ENCODE measurements at places on chromosomes 7 and 10.

DNA sequence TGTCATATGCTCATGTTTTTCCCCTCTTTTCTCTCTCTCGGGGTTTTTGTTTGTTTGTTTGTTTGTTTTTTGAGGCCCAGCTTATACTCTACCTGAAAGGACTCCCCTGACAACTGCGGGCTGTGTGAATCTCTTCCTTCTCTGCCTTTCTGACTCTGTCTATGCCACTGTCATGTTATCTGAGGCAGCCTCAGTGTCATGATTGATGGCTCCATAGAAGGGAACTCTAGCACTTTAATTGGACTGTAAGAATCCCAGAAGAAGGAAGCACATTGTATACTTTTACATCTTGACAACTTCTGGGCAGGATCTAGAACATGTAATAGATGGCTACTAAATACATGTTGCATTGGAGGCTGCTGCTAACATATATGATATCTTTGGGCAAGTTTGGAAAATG lies 25.4 kb downstream of the AKR1B15 start:
- no peak for DNase-seq

GRCh38 chr7:122255454-122255853 lies 49.1 kb downstream of the FEZF1 start:
- DNase-seq: no peak

DNA sequence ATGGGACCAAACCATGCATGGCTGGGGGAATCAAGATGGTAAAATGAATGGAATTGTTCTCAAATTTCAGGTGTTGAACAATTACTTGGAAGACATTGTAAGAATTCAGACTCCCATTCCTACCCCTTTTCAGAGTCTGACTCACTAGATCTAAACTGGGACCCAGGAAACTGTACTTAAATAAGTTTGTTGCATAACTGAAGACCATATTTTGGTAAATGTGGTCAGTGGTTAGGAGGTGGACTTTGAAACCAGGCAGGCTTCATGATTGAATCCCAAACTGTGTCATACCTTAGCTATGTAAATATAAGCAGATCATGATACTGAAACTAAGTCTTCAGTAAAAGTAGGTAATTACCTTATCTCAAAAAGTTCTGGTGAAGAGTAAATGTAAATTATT lies 41.7 kb downstream of the ZWINT start:
- no peak for DNase-seq

DNA sequence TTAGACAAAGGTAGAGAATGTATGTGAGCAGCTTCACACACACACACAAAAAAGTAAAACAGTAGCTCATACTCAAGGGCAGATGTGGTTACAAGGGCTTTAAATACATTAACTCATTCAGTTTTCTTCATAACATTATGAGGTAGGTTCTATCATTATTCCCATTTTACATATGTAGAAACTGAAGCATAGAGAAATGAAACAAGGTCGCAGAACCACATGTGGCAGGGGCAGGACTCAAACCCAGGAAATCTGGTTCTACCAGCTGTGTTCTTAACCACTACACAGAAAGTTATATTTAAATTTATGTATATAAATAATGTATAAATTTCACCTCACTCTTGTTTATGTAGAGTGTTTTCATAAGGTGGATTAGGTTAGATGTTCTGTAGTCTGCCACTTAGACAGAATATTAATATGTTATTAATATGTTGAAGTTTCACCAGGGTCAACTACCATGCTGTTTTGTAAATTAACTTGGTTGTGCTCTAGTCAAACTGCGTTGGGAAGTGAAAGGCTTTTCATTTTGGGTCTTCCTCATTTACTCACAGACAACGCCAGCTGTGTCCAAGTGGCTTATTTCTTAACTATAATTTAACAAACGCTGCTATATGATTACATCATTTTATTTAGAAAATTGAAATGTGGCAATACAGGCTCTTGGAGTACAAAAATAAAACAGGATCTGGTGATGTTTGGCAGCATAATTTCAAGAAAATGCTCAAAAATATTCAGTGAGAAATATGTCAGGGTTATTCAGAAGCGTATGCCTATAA lies 138.4 kb downstream of the MDFIC start:
- no peak for DNase-seq

- DNase-seq: no peak
Observed at GRCh38 chr10:29751240-29751639, 116.5 kb upstream of the SVIL start.

GRCh38 chr10:37789590-37789989 lies 67.8 kb downstream of the ZNF248 start:
- DNase-seq: no peak

DNA sequence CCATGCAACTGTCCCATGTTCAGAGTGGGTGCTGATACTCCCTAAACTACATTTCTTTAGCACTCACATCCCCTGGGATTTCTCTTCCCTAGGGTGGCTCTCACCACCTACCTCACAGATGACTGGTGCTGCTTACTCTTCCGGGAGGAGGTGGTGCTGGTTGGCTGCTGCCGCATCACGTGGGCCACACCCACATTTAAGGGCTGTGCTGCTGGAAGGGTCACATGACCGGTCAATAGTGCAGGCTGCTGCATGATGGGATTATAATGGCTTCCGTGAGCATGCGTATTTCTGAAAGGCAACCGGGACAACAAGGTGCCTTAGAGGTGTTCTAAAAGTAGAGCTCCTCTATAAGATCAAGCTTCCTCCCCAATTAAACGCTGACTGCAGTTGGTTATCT lies 76.8 kb downstream of the CLEC2L start:
- no peak for DNase-seq

DNA sequence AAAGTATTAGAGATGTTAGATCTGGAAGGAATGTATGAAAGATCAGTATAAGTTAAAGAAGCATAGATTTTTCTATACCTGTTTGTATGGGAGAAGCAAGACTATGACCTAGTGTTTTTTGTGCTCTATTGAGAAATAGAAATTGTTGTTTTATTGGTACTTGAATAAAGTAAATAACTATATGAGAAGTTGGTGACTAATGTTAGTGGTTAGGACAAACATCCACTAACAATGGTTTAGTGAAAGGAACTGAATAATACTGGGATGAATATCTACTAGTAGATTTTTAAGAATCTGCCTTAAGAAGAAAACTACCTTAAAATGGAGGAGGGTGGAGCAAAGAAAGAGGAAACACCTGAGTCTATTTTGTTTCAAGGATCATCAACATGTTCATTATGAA lies 521.1 kb upstream of the POT1 start:
- DNase-seq: no peak

DNA sequence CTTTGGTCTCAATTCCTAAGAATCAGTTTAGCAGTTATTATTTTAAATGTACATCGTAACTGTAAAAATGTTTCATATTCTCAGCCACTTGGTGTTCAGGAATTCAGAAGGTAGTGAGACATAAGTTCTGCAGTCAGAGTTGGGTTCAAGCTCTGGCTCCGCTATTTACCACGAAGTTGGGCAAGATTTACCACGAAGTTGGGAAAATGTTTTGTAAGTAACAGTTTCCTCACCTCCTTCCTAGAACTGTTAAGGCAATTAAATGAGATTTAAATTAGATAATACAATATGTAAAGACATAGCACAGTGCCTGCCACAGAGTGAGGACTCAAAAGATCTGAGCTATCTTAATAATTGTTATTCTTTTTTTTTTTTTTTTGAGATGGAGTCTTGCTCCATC lies 16.3 kb upstream of the ABLIM1 start:
- no peak for DNase-seq

DNA sequence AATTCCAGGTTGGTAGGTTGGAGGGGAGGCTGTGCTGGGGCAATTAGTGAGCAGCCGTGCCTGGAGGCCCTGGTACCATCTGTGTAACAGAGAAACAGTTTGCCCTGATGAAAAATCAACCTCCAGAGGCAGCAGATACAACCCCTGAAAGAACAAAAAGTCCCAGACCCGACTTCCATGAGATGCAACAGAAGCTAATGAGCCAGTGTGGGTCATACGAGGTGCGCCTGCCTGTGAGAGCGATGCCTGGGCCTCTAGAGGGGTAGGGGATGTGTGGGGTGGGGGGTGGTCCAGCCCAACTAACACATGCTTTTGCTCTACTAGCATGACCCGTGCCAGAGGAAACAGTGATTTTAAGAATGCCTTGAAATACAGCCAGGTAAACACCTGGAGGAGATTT lies 39.3 kb downstream of the CELF2 start:
- no peak for DNase-seq

DNA sequence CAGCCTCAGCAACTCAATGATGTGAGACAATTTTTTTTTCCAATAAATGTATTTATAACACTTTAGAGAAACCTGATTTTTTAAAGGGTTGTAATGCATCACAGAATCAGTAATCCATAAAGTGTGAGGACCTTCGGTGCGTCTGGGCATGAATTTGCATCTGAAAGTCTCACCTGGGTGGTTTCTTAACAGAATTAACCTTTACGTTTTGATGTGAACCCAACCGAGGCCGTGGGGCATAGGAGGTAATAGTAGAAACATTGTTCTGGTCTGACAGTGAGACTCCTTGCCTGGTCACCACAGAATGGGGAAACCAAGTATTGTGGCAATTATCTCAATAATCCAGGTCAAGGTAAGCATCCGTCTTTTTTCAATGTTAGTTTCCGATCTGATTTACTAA lies 114.6 kb downstream of the PRKCQ start:
- no peak for DNase-seq

DNA sequence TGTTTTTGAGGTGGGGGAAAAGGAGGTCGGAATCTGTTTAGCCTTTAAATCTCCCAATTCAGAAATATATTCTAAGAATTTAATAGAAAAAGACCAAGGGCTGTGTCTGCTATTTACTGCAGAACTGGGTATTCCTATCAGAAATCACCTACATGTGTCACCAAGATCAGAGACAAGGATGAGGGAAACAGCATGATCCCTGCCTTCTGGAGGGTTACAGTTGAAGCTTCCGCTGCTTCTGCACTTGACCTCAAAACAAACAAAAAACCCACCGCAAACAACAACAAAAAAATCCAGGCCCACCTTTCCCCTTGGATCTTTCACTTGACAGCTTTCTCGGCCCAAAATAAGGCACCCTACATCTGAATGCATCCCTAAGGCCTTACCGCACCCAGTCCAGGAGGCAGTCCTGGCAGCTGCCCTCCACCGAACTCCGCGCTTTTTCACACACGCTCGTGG lies 750 bp upstream of the CDK14 start:
- no peak for DNase-seq

- DNase-seq: no peak
Observed at GRCh38 chr7:132019703-132020102, 463.3 kb upstream of the PODXL start.

DNA sequence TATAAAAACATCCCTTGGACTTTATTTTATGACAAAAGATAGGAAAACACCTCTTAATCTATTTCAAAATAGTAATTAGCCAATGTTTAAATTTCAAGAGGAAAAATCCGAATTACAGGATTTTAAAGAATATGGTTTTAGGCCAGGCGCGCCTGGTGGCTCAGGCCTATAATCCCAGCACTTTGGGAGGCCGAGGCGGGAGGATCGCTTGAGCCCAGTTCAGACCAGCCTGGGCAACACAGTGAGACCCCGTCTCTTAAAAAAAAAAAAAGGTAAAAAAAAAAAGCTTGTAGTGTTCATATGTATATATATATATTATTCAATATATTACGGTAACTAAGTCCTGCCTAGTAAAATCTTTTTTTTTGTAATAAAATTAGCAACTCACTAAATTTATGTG lies 1.4 kb downstream of the BNIP3 start:
- no peak for DNase-seq

- DNase-seq: no peak
Observed at GRCh38 chr10:117968354-117969182, 78.2 kb downstream of the RAB11FIP2 start.

DNA sequence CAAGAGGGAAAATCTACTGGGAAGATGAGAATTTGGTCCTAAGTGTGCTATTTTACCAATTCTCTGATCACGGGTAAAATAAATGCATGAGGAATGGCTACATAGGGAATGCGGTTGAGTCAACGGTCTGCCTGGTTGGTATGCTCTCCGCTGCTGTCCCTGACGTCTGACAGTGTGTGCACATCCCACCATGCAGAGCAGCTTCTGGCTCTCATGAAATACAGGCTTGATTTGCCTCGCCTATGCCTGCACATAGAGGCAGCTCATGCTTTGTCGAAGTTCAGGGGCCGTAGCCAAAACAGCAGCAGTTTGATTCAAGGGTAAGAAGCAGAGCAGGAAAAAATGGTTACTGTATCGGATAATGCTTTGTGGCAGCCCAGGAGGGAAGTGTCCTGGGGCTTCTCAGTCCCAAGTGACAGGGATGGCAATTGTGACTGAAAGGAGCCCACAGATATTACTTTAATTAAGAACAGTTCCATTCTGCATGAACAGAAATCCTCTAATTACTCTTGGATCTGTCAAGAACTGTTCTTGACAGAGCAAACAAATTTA lies 268.4 kb upstream of the SLC26A5 start:
- DNase-seq: no peak

GRCh38 chr10:48274636-48275035 lies at the start of gene FRMPD2:
TSS of gene FRMPD2 (minus strand) at chr10:48274696. CDS start at chr10:48274567, 129 bp downstream.
- no peak for DNase-seq

- DNase-seq: no peak
Observed at GRCh38 chr10:3203016-3203811, 30.6 kb upstream of the PITRM1 start.

GRCh38 chr10:74012480-74012879 lies 14.6 kb downstream of the VCL start:
- DNase-seq: no peak

DNA sequence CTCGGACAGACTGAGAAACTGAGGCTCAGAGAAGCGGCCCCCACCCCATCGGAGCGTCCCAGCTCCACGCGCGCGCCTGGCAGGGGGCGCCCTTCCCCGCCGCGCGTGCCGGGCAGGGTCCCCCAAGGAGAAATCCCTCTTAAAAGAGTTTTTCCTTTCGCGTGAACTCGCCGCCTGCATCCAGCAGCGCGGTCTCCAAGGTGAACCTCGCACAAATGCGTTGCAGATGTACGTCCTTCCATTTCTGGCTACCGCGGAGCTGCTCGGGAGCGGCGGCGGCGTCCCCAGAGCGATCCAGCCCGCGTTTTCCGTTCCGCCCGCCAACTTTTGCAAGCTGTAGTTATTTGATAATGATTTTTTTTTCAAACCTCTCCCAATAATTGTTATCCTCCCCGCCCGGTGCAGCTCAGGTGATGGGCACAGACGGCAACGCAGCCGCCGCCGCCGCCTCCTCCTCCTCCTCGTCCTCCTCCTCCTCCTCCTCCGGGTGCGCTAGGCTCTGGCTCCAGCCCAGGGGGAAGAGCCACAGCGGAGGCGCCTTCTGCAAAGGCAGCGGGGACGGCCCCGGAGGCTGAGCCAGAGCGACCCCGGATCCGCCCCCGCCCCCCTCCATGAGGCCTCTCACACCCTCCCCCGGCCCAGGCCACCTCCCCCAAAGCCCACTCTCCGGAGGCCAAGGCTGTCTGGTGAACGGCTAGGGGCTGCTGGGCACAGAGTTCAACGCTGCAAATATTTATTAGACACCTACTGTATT lies 74.0 kb upstream of the CUX1 start:
- peak; percentile 71 for DNase-seq

DNA sequence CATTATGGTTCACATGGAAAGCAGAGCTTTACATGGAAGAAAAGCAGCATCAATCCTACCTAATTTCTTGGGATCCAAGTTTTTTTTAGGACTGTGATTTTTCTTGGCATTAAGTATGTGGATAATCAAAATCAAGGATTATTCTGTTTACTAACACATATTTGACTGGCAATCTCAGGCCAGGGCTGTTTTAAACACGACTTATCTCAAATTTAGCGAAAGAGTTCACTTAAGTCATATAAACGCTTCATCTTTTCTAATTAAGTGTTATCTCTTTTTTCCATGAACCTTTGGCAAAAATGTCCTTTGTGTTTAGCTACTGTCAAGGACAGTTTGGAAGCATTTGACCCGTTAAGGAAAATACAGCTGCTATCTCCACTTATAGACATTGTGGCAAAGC lies 92.0 kb downstream of the GNAI1 start:
- no peak for DNase-seq

- no peak for DNase-seq
Observed at GRCh38 chr10:16968416-16969041, 151.3 kb upstream of the RSU1 start.

GRCh38 chr10:29613196-29613595 lies 21.6 kb downstream of the SVIL start:
- DNase-seq: no peak

Data from stimulated activated CD4-positive, alpha-beta T cell treated with anti-CD3 and anti-CD28 coated beads, Interleukin-4, amount 100 ng/mL, for 1 hour (primary cell).